ENCODE measurements at places on chromosomes 13 and 19.

GRCh38 chr19:5713228-5713627 lies 6.7 kb downstream of the LONP1 start:
- DNase-seq, result no peak

DNA sequence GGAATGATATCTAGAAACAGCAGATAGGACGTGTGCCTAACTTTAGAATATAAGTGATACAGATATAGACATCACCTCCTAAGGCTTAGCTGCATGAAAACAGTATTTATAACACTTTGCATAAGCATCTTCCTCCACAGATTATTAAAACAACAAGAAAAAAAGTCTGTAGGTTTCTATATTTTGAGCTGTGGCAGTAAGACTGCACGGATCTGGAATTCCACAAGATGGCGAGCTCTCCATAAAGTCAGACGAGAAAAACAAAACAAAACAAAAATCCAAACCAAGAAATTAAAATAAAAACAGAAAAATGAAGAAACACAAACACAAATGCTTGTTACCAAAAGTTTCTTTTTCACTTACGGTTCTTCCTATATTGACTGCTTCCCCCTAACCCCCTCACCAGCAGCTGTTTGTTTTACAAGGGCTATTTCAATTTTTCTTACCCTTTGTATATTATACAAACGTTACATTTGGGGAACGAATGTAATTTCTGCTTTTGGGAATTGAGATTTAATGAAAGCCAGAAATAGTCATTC lies 285.8 kb downstream of the MYO16 start:
- DNase-seq, result no peak

- DNase-seq, result no peak
Measured at GRCh38 chr19:16233836-16234551, 36.3 kb downstream of the AP1M1 start.

DNA sequence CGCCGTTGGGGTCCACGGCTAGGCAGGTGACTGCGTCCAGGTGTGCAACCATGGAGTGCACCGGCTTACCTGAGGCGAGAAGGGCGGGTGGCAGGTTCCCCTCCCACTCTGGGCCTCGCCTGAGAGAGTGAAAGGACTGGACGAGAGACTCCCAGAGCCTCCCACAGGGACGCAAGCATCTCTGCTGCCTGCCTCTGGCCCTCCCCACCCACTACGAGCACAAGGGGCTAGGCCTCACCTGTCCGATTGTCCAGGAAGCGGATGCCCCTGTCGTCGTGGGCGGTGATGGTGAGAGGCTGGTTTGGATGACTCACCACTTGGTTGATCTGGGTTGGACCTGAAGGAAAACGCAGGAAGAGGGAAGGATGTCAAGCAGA lies 5.1 kb upstream of the PRKD2 start:
- DNase-seq, result no peak

DNA sequence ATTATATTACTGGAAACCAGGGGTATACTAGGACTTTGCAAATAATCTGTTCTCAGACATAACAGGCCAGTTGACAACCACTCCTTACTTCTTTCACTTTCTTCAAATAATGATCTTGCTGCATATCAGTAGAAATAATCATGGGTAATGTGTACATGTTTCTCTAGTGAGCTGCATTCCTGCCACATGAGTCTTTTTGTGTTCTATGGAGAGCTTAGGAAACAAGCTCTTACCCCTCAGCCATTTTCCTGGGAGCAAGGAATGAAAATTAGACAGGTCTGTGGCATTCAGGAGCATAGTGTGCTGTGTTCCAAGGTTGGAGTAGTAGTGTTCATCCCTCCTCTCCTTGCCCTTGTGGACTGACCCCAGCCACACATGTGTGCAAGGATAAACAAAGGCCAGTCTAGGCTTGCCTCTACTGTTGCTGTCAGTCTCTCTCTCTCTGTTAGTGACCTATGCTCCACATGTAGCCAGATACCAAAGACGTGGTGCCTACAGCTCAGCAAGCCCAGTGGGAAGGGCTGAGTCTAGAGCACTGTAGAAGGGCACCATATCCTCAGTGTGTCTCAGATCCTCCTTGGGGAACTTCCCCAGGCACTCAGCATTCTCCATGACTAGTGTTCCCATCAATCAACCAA lies 11.5 kb upstream of the OXGR1 start:
- DNase-seq, result no peak

- no peak for DNase-seq
Measured at GRCh38 chr13:40786568-40786996, 2.8 kb upstream of the SLC25A15 start.

DNA sequence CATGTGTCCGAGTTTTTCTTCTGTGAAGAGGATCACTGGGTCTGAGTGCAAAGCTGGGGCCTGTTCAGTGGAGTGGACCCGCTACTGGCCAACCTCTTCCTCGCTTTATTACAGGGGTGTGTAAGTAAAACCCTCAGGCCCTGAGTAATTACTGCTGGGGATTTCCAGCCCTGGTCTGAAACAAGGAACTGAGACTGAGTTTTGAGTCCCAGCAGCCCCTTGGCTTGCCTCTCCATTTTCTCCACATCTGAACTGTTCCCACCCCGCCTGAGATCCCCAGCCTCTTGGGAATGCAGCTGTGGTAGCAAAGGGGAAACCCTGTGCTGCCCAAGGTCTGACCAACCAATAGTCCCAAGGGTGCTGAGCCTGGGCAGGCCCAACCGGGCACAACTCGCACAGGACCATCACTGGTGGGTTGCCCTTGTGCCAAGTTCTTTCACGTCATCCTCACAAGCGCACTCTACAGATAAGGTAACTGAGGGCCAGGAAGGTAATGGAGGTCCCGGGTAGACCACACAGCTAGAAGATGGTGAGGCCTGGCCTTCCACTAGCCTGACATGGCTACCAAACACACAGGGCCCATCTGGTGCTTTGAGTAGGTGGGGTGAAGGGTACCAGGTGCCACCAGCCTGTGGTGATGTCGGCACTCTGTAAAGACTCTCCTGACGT lies 13.7 kb upstream of the SLC35E1 start:
- peak; percentile 51 for DNase-seq

DNA sequence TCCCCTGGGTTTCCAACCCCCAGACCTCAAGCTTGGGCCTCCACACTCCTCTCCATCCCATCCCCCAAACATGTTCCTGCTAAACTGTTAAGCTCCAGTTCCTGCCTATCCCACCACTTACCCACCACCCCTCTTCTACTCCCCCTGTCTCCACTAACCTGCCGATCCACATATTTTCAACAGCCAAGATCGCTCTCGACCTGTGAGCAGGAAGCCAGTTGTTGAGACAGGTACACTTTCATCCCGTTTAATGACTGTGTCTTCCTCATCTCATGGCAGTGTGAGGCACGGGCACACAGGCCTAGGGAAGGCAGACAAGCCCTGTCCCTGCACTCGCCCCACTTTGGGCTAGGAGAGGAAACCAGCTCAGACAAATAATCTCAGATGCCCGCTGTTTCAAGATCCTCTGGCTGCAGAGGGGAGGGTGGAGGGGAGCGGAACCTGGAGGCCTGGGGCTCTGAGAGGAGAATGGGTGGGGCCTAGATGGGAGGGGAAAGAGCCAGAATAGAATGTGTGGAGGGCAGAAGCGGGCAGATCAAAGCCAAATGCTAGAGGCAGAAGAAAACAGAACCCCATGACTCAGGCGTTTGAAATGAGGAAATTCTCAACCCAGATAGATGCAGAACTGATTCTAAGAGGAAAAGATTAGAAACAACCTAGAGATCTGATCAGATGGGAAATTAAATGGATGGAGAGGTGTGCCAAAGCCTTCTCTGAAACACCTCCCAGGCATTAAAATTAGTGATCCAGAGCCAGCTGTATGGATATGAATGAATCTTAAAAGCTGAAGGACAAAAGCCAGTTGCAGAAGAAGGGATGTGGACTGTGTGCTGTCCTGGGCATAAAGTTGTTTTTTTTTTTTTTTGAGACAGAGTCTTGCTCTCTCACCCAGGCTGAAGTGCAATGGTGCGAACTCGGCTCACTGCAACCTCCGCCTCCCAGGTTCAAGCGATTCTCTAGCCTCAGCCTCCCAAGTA lies 16.9 kb upstream of the CYP2S1 start:
- no peak for DNase-seq

GRCh38 chr13:24217601-24218281 lies 57.2 kb downstream of the SPATA13 start:
- DNase-seq, result no peak

- no peak for DNase-seq
Measured at GRCh38 chr13:104315606-104316005, 1249.4 kb upstream of the SLC10A2 start.

- DNase-seq, result no peak
Measured at GRCh38 chr13:76904507-76904906, 18.3 kb upstream of the KCTD12 start.

DNA sequence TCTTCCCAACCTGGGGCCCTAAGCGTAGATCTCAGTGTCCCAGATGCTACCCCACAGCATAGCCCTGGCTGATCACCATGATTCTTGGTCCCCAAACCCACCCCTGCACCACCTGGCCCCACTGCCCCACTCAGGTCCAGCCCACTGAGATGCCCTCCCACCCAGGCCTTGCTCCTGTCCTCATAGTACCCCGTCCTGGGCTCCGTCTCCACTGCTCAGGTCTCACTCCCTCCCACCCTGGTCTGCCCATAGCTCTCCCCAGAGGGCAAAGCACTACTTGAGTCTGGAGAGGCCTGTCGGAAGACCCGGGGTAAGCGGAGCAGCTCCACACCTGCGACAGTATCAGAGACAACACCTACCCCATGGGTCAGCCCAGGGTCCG lies 35.8 kb upstream of the ISYNA1 start:
- no peak for DNase-seq

GRCh38 chr19:19261350-19262189 lies 11.5 kb downstream of the TM6SF2 start:
- no peak for DNase-seq

DNA sequence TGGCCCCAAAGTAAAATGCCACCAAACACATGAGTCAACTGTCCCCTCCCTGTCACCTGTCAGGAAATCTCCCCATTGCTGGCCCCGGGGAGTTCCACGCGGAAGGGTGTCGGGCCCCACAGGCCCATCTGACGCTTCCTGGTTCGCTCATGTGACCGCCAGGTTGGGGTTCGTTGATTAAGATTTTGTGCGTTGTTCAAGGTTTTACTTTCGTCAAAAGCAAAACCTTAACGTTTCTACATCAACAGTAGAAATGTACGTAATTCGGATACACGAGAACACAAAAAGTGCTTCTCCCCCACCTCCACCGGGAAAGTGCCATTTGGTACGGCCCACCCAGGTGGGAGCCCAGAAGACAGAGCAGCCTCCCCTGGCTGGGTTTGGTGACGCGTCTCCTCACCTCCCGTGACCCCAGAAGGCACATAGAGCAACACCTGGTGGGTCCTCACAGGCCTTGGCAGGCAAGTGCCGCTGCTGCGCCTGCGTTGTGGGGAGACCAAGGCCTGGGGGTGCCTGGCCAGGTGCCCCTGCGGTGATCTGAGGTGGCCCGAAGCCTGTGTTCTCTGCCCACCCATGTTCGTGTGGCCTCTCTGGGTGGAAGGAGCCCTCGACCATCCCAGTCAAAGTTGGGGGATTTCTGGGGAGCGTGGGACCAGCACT lies 161.6 kb downstream of the KDM4B start:
- peak; percentile 76 for DNase-seq

- no peak for DNase-seq
Measured at GRCh38 chr19:54190503-54191010, 551 bp upstream of the TSEN34 start.

GRCh38 chr13:47110833-47111240 lies 214.0 kb upstream of the HTR2A start:
- DNase-seq, result no peak

Measured in GM19239 (cell line).